ENCODE measurements at places on chromosomes 5 and 9.

DNA sequence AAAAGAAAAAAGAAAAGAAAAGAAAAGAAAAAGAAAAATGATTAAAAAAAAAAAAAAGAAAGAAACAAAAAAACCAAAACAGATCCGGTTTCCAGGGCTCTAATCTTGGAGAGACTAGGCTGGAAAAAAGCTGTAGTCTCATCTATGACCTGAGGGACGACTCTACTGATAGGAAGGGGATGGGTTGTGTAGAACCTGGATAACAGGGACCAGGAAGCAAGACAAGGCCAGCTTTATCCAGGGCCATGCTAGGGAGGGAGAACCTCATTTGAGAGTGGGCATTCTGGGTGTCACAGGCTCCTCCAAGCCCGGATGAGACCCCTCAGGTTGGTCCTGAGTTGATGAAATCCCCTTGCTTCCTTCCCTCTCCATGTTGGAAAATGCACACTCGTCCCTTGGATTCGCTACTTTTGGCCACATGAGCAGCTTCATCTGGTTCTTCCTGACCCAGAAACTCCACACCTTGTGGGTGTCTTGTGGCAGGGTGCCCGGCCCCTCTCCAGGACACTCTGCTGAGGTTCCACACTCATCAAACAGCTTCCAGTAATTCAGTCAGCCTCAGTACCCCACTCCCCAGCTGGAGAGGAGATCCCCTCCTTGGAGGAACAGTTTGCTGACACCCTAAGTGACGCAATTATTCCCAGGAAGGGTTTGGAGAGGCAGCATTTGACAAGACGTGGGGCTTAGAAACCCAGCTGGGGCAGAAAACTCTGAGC, 71.1 kb upstream of the LHFPL2 start:
- no peak for DNase-seq

- no peak for DNase-seq
Measured at GRCh38 chr9:9004810-9005209, 1205.2 kb upstream of the DMAC1 start.

GRCh38 chr5:127891942-127892341, 188.8 kb downstream of the CCDC192 start:
- DNase-seq, result no peak

DNA sequence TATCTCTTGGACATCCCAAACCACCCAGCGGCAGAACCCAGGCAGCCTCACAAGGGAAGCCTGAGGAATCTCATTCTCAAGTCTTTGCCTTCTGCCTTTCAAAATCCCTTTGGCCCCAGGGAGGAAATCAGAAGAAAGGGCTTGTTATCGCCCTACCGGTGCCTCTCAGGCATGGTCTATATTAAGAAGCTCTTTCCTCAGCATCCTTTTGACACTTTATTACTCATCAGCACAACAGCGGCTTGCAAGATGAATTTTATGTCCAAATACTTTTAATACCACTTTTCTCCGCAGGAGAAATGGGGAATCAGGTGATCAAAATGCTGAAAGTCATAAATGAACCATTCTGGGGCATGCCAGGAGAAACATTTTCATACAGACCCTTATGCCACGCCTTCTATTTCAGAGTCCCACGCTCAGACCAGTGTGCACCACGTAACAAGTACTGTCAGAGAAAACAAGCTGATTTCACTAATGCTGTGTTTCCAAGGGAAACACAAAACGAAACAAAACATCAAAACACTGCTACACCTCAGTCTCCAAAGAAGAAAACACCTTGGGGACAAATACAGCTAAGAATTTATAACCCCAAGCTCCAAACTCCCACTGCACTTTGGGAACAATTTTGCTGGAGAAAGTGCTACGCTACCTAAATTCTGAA, 30.0 kb downstream of the RAPGEF1 start:
- peak; percentile 55 for DNase-seq

DNA sequence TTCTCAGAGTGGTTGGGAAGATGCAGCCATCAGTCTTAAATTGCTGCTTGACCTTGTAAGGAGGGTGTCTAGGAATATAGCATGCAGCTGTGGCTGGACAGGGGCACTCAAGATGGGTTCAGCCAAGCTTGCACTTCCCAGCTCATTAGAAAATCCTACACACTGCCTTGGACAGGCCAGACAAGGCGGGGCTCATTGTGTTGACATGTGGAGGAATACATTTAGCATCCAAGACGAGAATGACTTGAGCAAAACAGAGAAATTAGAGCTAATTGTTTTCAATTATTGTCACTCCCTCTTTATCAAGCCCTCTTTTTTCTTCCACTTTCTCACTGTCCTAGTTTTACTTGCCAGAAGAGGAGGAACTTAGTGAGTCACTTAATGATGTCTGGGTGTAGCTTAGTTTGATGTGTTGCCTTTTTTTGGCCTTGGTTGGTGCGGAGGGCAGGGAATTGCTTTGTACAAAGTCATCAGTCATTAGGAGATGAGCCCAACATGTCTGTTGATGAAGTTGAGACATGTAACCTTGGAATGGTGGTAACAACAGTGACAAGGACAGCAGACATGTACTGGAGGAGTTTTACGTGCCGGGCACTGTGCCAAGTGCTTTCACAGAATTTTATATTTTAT, 1219.3 kb upstream of the WWC1 start:
- no peak for DNase-seq

DNA sequence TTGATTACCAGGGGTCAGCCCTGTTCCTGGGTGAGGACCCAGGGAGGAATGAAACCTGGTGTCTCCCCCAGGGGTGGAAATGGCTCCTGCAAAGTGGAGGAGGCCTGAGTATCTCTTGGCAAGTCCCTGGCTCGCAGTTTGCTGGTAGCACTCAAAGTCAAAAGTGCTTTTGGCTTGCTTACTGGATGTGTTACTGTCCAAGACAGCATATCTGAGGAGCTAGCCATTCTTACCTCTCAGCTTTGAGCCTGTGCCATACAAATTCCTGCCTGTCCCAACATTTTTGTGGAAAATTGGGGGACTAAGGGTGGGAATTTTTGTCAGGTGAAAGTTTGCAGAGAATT, 9.9 kb downstream of the ZNF618 start:
- no peak for DNase-seq

- DNase-seq, result peak; percentile 76
Measured at GRCh38 chr9:89497978-89498851, at the start of gene SEMA4D. Gene SEMA4D (minus strand): TSS chr9:89498113. CDS start chr9:89405456, 92,657 bp downstream.

- peak; percentile 86 for DNase-seq
Measured at GRCh38 chr5:180860887-180861822, at the start of gene ZFP62. Gene ZFP62 (minus strand): TSS chr5:180861276. CDS start chr5:180861219, 57 bp downstream.

DNA sequence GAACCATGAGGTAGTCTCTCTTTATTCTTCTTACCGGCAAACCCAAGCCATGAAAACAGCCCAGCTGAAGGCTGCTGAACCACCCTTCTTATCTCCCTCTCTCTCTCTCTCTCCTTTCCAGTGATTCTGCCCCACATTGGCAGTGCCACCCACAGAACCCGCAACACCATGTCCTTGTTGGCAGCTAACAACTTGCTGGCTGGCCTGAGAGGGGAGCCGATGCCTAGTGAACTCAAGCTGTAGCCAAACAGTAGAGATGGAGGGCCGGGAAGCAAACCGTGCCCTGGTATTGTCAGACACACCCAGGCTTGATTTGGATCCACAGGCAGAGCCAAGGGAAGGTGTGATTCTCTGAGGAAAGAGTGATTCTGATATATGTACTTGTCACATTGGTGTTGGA, 14.0 kb downstream of the GRHPR start:
- DNase-seq, result no peak

- no peak for DNase-seq
Measured at GRCh38 chr5:448766-449090, 5.8 kb downstream of the EXOC3 start.

- DNase-seq, result no peak
Measured at GRCh38 chr9:123835821-123836220, 94.1 kb downstream of the DENND1A start.

DNA sequence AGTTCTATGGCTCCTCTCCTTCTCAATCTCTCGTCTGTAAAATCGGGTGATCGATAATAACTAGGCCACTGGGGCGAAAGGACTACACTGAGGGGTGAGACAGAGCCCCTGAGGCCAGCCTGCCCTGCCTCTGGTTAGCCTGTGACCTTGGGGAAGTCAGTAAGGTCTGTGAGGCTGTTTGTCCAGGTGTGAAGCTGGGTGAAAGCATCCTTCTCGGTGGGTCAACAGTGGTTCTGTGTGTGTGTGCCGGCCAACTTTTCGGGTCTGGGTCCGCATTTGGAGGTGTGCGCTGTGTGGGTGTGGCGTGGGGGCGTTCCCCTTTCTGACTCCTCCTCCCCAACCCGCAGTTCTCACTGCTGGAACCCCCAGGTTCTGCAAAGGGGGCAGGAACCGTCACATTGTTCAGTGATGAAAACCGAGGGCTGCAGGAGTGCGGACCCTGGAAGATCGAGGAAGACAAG, 5.0 kb upstream of the RNF44 start:
- peak; percentile 80 for DNase-seq

DNA sequence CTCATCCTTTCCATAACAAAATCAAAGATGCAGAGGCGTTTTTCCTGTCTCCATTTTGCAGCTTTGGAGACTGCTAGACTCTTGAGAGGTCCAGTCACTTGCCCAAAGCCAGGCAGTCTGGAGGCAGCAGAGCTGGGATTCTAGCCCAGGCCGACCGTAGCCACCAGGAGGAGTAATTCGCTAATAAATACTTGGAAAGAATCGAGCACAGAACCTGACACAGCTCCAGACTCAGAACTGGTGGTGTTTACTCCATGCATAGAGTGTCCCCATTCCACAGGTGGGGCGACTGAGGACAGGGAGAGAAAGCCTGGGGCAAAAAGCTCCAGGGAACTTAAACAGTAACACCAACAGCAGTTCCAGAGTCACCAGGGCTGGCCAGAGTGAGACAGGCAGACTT, 10.7 kb upstream of the CERCAM start:
- DNase-seq, result no peak

GRCh38 chr5:156134216-156134615, 192.7 kb upstream of the SGCD start:
- no peak for DNase-seq

DNA sequence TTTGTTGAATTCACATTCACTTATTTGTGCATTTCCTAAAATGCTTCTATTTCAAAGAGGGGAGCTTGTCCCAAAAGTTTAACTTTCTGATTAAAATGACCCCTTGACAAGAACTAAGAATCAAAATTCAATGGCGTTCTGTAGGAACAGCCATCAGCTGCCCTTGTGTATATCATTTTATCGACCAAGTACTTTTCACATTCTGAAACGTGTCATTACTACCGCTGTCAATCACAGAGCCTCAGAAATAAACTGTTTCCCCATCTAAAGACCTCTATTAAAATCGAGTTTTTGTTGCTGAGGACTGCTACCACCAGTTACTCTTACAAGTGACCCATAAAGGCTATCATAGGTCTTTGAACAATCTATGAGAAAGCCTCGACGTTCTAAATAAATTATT, 1.6 kb upstream of the FOXD1 start:
- DNase-seq, result no peak

DNA sequence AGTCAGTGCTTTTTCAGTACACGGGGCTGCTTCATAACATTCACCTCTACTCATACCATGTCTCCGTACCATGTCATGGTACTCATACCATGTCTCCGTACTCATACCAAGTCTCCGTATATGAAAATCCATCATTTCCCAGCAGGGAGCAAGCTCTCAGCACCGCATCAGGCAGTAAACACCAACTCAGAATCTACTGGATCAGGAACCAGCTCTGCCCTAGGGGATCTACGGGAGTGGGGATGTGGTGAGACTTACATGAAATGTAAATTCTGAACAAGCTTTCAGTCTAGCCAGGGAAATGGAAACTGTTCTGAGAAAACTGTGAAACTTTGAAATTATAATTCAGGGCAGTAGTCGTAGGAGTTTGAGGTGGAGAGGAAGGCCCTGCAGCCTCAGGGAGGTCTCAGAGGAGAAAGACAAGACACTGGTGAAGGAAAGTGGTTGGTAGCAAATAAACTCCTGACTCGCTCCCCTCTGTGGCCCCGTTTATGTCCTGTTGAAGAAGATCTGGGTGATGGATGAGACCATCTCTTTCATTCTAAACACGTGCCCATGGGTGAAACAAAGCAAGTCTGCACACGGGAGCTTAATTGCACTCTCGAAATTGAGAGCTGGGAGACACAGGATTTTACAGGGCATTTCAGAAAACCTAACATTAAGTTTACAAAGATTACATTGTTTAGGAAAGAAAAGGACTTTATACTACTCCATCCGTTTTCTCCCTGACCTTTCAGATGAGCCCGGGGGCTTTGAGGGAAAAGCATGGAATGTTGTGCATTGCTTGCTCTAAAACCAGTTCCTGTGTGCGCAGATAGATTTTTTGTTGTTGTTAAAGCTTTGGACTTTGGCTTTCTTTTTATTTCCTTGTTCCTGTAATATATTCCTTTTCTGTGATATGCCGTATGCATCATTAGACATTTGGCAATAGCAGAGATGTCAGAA, 26.8 kb downstream of the ACTBL2 start:
- DNase-seq, result no peak

- DNase-seq, result no peak
Measured at GRCh38 chr5:5783021-5783420, 360.5 kb downstream of the ICE1 start.

- DNase-seq, result no peak
Measured at GRCh38 chr5:5857396-5857795, 434.9 kb downstream of the ICE1 start.

GRCh38 chr5:89117124-89117644, 234.2 kb upstream of the MEF2C start:
- no peak for DNase-seq

DNA sequence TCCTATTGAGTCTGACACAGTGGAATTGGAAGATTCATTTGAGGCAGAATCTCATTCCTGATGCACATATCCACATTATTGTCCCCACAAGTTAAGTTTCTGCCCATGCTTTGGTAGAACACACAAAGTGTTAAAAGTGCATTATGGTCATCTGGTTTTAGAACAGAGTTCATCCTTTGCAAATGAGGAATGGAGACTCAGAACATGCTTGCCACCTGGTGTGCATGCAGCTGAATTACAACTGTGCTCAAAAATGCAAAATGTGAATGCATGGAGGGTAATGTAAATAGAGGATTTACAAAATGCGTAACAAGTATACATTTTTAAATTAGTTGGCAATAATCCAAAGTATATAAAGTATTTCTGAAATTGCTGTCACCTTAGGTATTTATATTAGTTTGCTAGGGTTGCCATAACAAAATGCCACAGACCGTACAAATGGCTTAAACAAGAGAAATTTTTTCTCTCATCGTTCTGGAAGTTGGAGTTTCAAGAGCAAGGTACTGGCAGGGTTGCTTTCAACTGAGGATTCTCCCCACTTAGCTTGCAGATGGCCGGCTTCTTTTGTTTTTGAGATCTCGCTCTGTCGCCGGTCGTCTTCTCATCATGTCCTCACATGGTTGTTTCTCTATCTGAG, 671.1 kb downstream of the TAF11L14 start:
- no peak for DNase-seq

- no peak for DNase-seq
Measured at GRCh38 chr9:12656803-12657202, 36.4 kb upstream of the TYRP1 start.

Measured in activated CD4-positive, alpha-beta T cell treated with anti-CD3 and anti-CD28 coated beads, Interleukin-2, amount 50 U/mL, for 48 hours (primary cell).